ENCODE measurements at places on chromosomes 6 and 20.
A peak's percentile ranks its signal among the peaks of the same experiment; 100 is the strongest.

DNA sequence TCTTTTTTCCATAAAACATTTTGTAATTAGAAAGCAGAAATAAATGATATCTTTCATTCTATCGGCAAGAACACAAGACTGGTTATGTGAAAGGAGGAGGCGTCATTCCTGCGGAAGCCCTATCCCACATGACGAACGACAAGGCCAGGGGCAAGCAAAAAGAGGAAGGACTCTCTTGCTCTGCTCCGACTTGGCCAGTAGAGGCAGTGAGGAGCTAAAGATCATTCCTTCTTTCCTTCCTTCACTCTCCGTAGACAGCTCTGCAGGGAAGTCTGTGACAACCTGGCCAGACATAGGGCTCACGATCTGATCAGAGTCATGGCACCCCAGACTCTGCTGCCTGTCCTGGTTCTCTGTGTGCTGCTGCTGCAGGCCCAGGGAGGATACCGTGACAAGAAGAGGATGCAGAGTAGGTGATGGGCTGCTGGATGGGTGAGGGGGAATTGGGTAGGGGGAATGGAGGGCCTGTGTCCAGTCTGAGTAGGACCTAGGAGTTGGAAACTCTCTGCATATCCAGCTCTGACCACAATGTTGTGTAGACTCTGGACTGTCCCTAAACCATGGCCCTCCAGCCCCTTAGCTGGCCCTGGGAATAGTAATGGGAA, at the start of gene WFDC10A:
TSS of gene WFDC10A (plus strand) at position 244 of the 605 bp plus-strand sequence. CDS start at position 319, 75 bp downstream.
- peak; percentile 83 for DNase-seq

DNA sequence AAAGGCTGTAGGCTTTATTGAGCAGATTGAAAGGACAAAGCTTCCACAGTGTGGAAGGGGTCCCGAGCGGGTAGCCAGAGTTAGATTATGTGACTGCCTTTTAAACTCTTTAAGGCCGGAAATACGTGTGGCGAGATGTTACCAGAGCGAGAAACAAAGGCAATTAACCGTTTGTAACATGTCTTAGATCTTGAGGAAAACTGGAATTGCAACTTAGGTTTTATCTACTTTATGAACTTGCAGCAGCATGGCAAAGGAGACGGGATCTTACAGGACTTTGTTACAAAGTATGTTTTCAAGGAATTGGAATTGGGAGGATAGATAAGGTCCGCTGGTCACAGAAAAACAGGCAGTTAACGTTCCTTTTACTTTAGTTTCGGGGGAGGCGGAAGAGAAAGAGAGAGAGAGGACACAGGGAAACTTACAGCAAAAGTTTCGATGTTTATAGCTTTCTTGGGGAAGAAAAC, 594.7 kb upstream of the ADGRB3 start:
- no peak for DNase-seq

GRCh38 chr6:134097114-134097707, 44.8 kb upstream of the SLC2A12 start:
- peak; percentile 83 for DNase-seq

DNA sequence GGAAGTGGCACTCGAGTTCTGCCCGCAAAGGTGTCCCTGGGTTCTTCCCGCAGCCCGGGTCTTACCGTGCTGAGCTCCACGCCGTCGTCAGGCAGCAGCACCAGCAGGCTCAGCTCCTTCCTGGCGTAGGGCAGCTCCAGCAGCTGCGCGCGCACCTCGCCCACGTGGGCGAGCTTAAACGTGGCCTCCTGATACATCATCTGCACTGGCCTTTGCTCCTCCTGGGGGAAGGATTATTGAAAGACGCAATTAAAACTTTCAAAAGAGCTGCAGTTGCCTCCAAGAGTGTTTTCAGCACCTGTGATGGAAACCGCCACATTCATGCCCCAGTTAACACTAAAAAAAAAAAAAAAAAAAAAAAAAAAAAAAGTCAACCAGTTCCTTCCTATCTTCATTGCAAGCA, 11.3 kb downstream of the SERPINB9 start:
- DNase-seq: no peak

- no peak for DNase-seq
These were observed 5.4 kb downstream of the OR2H2 start for GRCh38 chr6:29590218-29590808.

DNA sequence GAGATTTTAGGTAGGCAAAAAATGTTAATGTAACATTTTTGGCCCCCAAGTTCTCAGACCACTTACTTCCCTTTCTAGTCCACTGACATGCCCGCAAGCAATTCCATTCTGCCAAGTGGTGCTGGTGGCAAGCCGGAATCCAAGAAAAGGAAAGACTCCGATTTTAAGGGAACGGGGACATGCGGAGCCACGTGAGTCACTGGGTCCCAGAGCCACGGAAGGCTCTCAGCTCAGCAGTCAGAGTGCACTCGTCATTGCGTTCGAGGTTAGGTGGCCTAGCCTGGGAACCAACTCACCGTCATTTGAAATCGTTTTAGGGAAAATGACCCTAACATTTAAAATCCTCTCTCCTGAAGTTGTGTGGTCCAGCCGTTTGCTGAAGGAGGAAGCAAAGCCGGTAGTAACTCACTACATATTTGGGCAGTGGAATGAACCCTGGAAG, 711 bp upstream of the SIRT5 start:
- peak; percentile 53 for DNase-seq

- DNase-seq: no peak
These were observed 94.7 kb upstream of the LOC128125822 start for GRCh38 chr6:63477422-63478040.

DNA sequence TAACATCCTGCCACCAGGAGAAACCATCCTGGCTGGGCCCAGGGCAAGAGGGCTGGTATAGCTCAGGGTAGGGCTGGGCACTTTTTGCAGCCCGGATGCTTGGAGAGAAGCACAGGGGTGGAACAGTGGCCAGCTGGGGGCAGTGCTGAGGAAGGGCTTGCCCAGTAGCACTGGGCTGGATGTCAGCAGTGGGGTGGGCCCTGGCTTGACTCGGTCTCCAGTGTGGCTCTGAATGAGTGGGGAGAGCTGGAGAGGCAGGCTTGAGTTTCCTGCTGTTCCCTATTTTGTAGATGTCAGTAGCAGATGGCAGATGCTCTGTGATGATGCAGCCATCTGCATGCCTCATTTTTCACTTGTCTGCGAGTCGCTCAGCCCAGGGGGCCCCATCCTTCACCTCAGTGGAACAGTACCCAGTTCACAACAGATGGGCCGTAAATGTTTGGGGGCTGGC, 56.3 kb upstream of the TULP1 start:
- peak; percentile 47 for DNase-seq

DNA sequence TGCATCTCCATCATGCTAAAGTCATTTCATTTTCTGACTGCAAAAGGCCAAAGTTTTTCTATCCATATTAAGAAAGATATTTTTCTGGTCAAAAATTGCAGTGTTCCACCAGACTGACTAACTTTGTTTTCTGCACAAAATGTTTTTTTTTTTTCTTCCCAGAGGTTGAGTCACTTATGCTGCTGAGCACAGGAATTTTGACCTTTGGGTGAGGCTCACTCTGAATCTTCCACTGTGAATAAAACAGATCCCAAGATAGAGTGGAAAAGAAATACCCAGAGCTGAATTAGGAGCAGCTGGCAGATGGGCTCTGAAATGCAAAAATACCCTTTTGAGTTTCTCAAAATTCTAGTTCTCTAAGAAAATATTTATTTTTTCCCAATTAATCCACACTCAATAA, 996.8 kb downstream of the KIF16B start:
- no peak for DNase-seq

DNA sequence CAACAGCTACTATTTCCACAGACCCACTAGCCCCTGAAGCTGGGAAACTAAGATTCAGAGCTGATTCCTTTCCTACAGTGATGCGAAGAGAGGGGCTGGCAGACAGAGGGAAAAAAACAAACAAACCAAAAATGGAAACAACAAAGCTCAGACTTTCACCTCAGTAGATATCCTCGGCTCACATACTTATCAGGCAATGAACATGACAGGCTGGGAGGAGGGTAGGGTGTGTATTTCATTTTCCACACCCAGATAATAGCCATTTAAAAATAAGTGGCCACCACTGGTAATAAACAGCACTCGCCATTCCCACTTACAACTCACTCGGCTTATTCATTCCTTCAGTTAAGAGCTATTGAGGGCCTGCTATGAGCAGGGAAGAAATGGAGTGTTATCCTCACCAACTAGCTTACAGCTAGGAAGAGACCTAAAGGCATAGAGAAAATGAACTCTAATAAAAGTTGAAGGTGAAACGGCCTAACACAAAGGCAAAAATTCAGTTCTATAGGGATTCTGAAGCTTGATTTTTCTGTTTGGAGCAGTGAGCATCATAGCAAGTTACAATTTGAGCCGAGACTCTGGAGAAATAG, 32.0 kb upstream of the SPTLC3 start:
- DNase-seq: no peak

DNA sequence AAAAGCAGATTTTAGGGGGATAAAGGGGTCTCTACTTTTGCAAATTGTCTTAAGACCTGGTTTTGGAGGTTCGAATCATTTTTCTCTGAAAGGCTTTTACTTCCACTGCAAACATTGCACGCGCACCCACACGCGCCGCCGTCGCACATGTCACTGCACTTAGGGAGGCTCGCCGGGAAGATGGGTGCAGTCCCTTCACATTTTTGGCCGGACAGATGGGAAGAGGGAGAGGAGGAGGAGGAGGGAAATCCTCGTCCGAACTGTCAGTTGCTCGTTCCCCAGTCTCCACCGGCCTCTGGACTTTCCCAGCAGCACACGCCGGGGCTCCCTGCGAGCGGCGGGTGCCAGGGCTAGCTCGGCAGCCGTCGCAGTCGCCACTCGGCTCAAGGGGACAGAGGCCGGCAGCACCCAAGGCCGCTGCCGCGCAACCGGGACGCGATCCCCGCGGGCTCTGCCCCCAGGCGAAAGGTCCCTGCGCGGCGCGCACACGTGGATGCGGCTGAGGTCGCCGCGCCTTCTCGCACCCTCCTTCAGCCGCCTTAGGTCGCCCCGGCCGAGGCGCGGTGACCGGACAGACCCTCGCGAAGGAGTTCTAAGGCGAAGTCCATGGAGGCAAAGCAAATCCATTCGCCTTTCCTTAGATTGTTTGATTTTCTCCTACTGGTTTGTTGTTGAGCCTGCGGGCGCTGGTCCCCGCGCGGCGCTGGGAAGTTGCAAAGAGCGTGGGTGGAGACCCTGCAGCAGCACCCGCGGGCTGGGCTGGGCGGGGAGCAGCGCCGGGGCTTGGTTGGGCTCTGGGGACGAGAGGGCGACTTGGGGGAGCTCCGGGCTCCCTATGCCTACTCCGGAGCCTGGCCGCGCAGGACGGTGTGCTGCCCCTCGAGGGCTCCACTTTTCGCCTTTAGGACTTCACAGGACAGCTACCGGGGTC, 1.2 kb downstream of the MYB start:
- peak; percentile 31 for DNase-seq

- peak; percentile 44 for DNase-seq
These were observed 179.8 kb downstream of the TASP1 start for GRCh38 chr20:13458860-13459451.

- DNase-seq: no peak
These were observed 31.9 kb downstream of the GMPR start for GRCh38 chr6:16270178-16270794.

DNA sequence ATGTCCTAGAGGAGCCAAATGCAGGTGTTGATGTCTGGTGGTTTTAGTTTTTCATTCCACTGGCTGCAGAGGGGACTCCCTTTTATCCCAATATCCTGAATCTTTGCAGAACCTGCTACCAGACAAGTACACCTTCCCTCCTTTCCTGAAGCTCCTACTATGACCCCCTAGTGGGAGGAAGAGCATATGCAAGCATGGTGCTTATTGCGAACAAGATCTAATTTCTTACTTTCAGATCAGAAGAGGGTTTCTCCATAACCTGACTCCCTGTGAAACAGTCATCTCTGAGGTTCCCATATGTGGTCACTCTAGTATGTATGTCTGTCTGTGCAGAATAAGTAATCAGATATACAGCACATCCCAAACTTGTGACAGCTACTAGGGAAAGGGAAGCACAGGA, 277.2 kb downstream of the ARHGAP18 start:
- no peak for DNase-seq

GRCh38 chr6:129621252-129621651, 88.7 kb downstream of the ARHGAP18 start:
- DNase-seq: peak; percentile 37

GRCh38 chr20:8876366-8876765, 192.5 kb upstream of the PLCB4 start:
- no peak for DNase-seq

GRCh38 chr6:87945966-87946365, 101.7 kb upstream of the SPACA1 start:
- no peak for DNase-seq

- no peak for DNase-seq
These were observed 489.5 kb downstream of the CBLN4 start for GRCh38 chr20:55515832-55516231.

- DNase-seq: peak; percentile 26
These were observed 10.6 kb upstream of the RSPO3 start for GRCh38 chr6:127107916-127108315.

GRCh38 chr20:37282556-37282955, 6.9 kb upstream of the MANBAL start:
- DNase-seq: no peak

GRCh38 chr6:146859795-146860495, 261.2 kb downstream of the ADGB start:
- DNase-seq: no peak

GRCh38 chr6:112911959-112912358, 564.8 kb downstream of the RFPL4B start:
- no peak for DNase-seq

GRCh38 chr6:129598244-129599187, 111.5 kb downstream of the ARHGAP18 start:
- DNase-seq: peak; percentile 77

DNA sequence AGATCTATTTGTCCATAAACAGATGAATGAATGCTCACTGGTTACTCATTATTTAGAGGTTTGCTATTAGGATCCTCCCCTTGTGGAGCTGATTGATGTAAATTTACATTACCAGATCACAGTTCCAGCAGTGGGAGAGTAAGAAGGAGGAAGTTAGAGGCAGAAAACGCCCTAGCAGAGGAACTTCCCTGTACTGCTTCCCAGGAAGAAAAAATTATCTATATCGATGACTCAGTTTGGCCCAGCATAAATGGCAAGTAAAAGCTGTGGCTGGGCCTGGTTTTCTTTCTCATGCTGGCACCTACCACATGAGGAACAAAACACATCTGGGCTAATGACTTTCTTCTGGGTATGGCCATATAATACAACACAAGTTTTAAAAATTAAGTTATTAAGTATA, 35.7 kb downstream of the DNAAF9 start:
- DNase-seq: peak; percentile 82

DNA sequence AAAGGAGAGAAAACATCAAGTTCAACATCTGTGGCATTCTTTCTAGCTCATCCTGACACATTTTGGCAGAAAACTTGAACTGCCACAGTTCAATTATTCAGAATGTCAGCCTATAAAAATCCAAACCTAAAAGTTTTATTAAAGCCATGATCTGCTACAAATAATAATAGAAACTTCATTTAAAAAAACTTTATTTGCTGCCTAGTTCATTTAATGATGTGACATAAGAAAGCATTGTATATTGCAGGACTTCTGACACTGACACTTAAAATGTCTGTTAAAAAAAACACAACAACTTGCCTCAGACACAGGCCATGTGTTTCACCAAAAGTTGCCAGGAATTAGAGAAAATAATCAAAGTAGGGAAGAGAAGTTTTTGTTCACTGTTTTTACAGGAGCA, 88.3 kb upstream of the HTR1E start:
- DNase-seq: no peak

- no peak for DNase-seq
These were observed 514.5 kb downstream of the PREX1 start for GRCh38 chr20:48313324-48313723.

Data from suppressor macrophage treated with lipopolysaccharide for 4 hours (primary cell).